IMR-90 (cell line): ENCODE measurements at places on chromosomes 4 and X. TPM values are rescaled to one million over a fixed set of nuclear protein-coding genes. Genes with fewer than 3 reads are reported as not detected.
A peak's percentile ranks its signal among the peaks of the same experiment; 100 is the strongest.

- no peak for DNase-seq
- no peak overlapping the region for H3K27ac ChIP-seq
- peaks cover 58% of the 10 kb centered on the region for H3K27me3 ChIP-seq
Measured at GRCh38 chrX:72019487-72019886, 108.8 kb downstream of the NHSL2 start.

- no peaks in the 10 kb centered on the region for H3K36me3 ChIP-seq
- peak; percentile 36 for DNase-seq
- peaks cover 1% of the 10 kb centered on the region; the same call in 1 of the 2 replicates for H3K4me1 ChIP-seq
- H3K27ac ChIP-seq: peak overlapping the region; percentile 43; the same call in 1 of the 2 replicates
- H3K27me3 ChIP-seq: peaks cover 3% of the 10 kb centered on the region
- H3K4me3 ChIP-seq: no peak overlapping the region
Measured at GRCh38 chrX:111040377-111041017, 55.5 kb upstream of the PAK3 start.

DNA sequence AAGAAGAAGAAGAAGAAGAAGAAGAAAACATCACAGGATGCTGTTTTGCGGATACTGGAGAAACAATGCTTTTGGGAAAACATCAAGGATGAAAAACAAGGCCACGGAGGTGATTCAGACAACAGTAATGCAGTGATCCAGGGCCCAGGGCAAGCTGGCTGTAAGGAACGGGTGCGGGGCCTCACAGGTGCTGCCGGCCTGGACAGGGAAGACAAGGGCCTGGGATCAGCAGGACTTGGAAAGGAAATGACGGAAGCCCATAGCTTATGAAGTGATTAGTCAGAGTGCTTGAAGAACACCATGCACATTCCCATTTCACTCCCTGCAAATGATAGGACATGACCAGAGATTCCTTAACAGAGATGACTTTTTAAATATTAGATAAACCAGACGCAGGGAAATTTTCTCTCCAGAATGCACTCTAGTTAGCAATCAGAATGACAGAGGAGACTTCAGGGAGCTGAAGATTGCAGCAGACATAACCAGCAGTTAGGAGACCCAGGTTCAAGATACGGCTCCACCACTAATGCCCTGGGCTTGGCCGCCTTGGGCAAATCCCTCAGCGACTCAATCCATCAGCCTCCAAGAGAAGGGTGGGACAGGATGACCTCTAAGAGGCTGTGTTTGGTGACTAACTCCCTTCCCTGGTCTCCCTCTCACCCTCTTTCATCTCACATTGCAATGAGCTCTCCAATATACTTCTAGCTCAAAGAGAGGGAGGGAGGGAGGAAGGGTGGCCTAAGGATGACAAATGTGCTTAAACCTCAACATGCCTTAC lies 54.1 kb downstream of the APBB2 start:
- peak; percentile 96 for DNase-seq
- no peaks in the 10 kb centered on the region for H3K27me3 ChIP-seq
- no peaks in the 10 kb centered on the region for H3K36me3 ChIP-seq
- no peak overlapping the region for H3K27ac ChIP-seq
- H3K4me1 ChIP-seq: peaks cover 16% of the 10 kb centered on the region

DNA sequence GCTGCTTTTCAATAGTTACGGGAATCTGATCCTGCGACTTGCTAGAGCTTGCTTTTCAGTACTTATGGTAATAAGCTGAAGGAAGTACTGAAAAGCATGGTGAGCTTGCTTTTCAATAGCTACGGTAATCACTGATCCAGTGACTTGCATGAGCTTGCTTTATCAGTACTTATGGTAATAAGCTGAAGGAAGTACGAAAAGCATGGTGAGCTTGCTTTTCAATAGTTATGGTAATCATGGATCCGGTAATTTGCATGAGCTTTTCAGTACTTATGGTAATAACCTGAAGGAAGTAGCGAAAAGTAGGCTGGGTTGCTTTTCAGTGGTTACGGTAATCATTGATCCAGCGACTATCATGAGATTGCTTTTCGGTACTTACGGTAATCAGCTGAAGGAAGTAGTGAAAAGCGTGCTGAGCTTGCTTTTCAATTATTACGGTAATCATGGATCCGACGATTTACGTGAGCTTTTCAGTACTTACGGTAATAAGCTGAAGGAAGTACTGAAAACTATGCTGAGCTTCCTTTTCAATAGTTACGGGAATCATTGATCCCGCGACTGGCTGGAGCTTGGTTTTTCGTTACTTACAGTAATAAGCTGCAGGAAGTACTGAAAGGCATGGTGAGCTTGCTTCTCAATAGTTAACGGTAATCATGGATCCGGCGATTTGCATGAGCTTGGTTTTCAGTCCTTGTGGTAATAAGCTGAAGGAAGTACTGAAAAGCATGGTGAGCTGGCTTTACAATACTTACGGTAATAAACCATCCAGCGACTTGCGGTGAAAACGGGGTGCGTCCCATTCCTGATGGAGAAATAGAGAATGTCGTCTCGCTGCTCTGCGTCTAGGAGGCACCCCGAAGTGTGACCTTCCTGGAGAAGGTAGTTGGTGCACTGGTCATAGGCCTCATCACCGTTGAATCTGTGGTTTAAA lies 6.5 kb downstream of the CRLF2 start:
- H3K4me3 ChIP-seq: no peak overlapping the region
- H3K27ac ChIP-seq: no peak overlapping the region
- H3K27me3 ChIP-seq: no peaks in the 10 kb centered on the region
- H3K4me1 ChIP-seq: no peaks in the 10 kb centered on the region
- no peaks in the 10 kb centered on the region for H3K36me3 ChIP-seq

- H3K27me3 ChIP-seq: no peaks in the 10 kb centered on the region
- H3K27ac ChIP-seq: no peak overlapping the region
- no peak for DNase-seq
- no peaks in the 10 kb centered on the region for H3K36me3 ChIP-seq
Measured at GRCh38 chr4:107468812-107469211, 251.2 kb downstream of the PAPSS1 start.

DNA sequence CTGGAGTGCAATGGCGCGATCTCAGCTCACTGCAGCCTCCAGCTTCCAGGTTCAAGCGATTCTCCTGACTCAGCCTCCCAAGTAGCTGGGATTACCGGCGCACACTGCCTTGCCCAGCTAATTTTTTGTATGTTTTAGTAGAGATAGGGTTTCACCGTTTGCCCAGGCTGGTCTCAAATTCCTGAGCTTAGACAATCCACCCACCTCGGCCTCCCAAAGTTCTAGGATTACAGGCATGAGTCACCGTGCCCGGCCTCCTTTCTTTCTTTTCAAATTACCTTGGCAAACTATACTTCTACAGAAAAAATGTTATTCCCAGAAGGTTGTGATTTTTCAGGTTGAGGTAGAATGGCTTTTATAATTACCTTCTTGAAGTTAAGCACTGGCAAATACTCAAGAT lies 321.9 kb upstream of the PRPS2 start:
- H3K36me3 ChIP-seq: no peaks in the 10 kb centered on the region
- no peak overlapping the region for H3K4me3 ChIP-seq
- H3K4me1 ChIP-seq: no peaks in the 10 kb centered on the region
- no peak overlapping the region for H3K27ac ChIP-seq

DNA sequence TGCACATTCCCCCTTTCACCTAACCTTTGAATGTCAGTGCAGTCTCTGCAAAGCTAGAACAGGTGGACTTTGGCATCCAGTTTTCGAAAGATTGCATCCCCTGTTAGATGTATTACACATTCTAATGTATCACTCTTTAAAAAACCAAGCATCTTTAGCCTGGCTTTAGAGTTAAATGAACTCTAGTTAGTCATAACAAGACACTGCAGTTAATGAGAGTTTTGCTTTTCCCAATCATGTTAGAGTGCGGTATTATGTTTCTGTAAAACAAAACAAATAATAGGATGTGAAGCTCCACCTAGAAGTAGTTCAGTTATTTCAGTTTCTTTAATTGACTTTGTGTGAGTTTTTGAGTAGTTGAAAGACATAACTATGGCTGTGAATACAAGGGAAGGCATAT lies 42.2 kb downstream of the PARM1 start:
- no peaks in the 10 kb centered on the region for H3K4me1 ChIP-seq
- no peaks in the 10 kb centered on the region for H3K27me3 ChIP-seq
- no peaks in the 10 kb centered on the region for H3K36me3 ChIP-seq

GRCh38 chr4:56655209-56655626 lies 25.9 kb downstream of the HOPX start:
- H3K4me1 ChIP-seq: peaks cover 2% of the 10 kb centered on the region; the same call in 1 of the 2 replicates
- peak overlapping the region; percentile 51 for H3K4me3 ChIP-seq
- peaks cover 43% of the 10 kb centered on the region for H3K27me3 ChIP-seq

DNA sequence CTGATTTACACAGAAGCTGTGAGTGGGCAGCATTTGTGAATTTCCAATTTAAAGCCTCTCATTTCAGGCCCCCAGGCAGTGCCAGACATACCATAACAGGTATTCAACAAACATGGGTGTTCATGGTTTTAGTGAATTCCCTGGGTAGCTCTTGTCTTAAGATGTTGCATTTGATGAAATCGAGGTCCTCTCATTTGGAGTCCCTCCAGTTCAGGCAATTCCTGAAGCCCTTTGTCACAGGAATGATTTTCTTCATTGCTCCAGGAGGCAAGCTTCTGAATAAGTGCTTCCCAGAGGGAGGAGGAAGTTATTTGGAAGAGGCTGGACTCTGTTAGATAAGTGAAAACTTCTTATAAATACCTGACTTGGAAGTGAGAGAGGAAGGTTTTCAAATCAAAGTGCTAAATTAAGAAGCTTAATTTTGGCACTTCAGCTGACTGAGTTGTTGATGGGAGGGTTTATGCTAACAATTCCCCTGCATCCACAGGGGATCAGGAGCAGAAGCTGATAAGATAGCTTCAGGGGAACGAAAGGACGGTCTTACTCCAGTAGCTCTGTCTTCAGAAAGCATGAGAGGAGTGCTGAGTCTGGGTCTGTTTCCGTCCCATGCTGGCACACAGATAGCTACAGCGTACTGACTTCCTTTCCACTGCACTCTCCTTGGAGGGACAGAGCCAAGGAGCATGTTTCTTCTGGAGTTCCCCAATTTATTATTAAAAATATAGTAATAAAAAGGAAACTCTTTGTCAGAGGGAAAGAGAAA lies 543.1 kb downstream of the GBA3 start:
- H3K4me3 ChIP-seq: no peak overlapping the region
- no peaks in the 10 kb centered on the region for H3K4me1 ChIP-seq
- H3K27ac ChIP-seq: no peak overlapping the region
- no peak for DNase-seq

DNA sequence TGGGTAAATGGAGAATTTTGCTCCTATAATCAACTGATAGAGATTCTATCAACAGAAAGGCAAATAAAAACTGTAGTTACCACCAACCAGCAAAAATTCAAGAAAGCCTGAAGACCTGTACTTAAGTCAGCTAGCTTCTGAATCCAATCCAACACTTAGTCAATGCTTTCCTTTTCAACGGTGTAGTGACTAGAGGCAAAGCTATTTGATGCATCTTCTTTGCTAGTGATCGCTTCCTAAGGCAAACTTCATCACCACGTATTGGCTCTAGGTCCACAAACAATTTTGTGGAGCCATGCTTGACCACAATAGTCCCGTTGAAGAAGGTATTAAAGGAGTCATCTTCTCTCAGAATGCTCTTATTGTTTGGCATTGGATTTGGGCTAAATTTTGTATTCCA lies 25.0 kb upstream of the UBA6 start:
- no peaks in the 10 kb centered on the region for H3K27me3 ChIP-seq
- peaks cover 7% of the 10 kb centered on the region; the same call in 1 of the 2 replicates for H3K4me1 ChIP-seq
- no peaks in the 10 kb centered on the region for H3K36me3 ChIP-seq
- DNase-seq: peak; percentile 75
- H3K4me3 ChIP-seq: no peak overlapping the region

GRCh38 chrX:12768491-12768890 lies 22.7 kb upstream of the PRPS2 start:
- H3K36me3 ChIP-seq: no peaks in the 10 kb centered on the region
- no peak overlapping the region for H3K27ac ChIP-seq
- H3K4me1 ChIP-seq: no peaks in the 10 kb centered on the region
- peaks cover 2% of the 10 kb centered on the region; the same call in 1 of the 2 replicates for H3K27me3 ChIP-seq
- no peak for DNase-seq

GRCh38 chr4:167234316-167234881 lies at the start of gene SPOCK3:
SPOCK3 (minus strand) TSS chr4:167234494.
- H3K27me3 ChIP-seq: peaks cover 7% of the 10 kb centered on the region; the same call in 1 of the 2 replicates
- no peak for DNase-seq
- H3K4me1 ChIP-seq: no peaks in the 10 kb centered on the region
- peak within 1 kb of the TSS; percentile 37 for H3K4me3 ChIP-seq
- H3K36me3 ChIP-seq: no peaks in the 10 kb centered on the region

DNA sequence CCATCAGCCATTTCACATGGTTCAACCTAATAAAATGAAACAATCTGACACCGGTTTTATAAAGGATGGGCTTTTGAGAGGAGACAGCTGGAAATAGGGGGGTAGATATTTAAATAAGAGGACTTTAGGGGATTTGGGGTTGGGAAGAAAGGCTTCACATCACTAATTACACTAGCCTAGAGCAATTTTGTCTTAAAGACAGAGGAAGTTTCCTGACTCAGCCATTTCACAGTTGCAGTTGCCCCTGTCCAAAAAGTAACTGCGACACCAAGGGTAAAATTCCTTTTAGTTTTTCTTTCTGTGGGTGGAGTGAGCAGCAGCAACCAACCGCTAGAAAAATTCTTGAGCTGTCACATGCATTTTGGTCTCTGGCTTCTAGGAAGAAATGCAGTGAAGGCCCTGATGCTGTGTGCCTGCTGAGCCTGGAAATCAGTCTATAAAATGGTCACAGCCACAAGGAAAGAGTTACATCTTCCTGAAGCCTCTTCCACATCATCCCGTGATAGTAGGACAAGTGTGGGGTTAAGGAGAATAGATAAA lies 233.6 kb downstream of the ZNF674 start:
- H3K27me3 ChIP-seq: peaks cover 17% of the 10 kb centered on the region
- no peaks in the 10 kb centered on the region for H3K36me3 ChIP-seq
- DNase-seq: no peak

DNA sequence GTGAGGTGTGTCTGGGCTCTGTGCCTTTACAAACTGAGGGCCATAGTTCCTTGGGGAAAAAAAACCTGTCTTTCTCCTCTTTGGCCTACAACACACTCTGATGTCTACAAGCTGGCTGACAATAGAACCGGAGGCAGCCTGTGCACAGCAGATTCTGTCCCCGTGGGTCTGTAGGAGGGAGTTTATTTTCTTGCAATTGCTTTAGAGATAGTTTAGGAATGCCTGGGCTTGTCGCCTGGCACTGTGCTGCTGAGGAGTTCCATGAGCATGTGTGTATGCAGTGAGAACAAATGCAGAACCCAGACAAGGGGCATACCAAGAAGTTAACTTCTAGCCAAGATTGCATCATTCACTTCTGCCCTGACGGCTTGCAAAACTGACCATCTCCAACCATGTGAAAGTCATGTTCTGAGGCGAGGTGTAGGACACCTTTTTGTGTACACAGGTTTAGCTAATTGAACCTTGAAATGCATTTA lies 54.1 kb downstream of the CCNI start:
- peaks cover 23% of the 10 kb centered on the region for H3K4me1 ChIP-seq
- H3K27me3 ChIP-seq: no peaks in the 10 kb centered on the region
- H3K4me3 ChIP-seq: no peak overlapping the region

GRCh38 chrX:71292669-71293365 lies 8.7 kb upstream of the ITGB1BP2 start:
- peak; percentile 72 for DNase-seq
- H3K36me3 ChIP-seq: peaks cover 47% of the 10 kb centered on the region
- H3K4me3 ChIP-seq: no peak overlapping the region
- H3K27ac ChIP-seq: peak overlapping the region; percentile 48
- no peaks in the 10 kb centered on the region for H3K4me1 ChIP-seq

Gene HEPH
- 16.4 and 23.5 TPM in 2 replicates for total RNA-seq

Gene PWWP3B
- not detected in 2 replicates for total RNA-seq

Gene P2RY10
- not detected in 2 replicates for total RNA-seq

Gene LDB2
- 92.8 and 116 TPM in 2 replicates for total RNA-seq

Gene ASMT
- total RNA-seq: not detected in 2 replicates

Gene SLC26A1
- not detected in 2 replicates for total RNA-seq

Gene SULT1E1
- not detected in 2 replicates for total RNA-seq

Gene CLIC2
- total RNA-seq: under 0.01 and 0.18 TPM in 2 replicates

Gene SHROOM2
- 8.1 TPM in 2 replicates for total RNA-seq
